ENCODE measurements at places on chromosomes 7 and 10. TPM values are rescaled to one million over a fixed set of nuclear protein-coding genes. Genes with fewer than 3 reads are reported as not detected.

The ITIH2 gene
- not detected for total RNA-seq

DNA sequence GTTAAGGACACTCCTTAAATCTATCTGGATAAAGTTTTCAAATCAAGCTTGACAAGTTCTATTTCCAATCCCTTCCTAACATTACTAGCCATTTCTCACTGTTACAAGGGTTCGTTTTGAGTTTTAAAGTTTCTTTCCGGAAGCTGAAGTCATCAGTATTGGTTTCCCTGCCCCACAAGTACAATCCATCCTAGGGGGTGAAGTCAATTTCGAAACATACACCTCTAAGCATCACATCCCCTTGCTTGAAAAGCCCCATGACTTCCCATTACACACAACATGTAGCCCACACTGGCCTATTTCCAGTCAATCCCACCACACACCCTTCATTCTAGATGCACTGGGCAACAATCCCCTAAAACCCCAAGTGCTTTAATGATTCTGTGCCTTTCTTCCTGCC is 13.0 kb downstream of the DPY19L1 start:
- no peak for DNase-seq

DNA sequence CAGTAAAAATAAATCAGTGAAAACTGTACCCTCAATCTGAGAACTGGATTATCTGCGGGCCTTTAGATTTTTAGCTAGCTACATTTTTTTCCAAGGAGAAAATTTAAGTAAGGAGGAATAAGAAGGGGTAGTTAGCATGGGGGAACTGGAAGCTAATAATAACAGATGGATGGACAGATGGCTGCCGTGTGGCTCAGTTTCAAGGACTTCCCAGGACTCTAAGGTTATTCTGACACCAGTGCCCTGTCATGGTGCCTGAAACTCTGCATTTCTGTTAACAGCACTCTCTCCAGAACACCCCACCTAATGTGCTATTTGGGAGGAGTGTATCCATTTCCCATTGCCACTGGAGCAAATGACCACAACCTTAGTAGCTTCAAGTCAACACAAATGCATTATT is 75.7 kb upstream of the PDE1C start:
- no peak for DNase-seq

DNA sequence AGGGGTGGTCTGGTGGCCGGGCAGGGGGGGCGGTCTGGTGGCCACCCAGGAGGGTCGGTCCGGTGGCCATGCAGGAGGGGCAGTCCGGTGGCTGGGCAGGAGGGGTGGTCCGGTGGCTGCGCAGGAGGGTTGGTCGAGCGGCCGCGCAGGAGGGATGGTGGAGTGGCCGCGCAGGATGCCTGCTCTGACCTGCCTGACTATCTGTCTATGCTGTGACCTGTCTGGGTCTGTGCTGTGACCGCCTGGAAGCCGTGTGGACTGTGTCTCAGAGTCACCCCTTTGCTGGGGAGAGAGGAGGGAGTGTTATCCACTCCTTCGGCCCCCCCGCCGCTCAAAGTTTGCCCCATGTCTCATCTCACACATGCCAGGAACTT is 113.2 kb downstream of the ACTR3B start:
- no peak for DNase-seq

DNA sequence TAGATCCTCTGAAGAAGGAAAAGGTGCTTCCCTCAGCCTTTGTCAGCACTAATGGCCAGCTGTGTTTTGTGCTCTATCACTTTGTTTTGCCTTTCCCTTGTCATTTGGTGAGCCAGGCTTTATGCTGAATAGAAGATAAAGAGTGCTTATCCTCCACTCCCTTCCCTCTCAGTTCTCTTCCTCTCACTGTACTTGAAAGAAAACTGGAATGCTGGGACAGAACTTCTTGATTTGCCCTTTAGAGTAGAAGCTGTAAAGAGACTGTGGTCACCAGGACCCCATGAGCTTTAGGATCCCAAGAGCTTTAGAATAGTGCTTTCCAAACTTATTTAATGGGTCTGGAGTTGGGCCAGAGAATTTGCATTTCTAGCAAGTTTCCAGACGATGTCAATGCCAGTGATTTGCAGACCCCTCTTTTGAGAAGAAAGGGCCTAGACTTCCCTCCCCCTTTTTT is 81.4 kb downstream of the LRRC4 start:
- no peak for DNase-seq

- DNase-seq: no peak
Measured at GRCh38 chr10:51599647-51600046, 99.7 kb downstream of the CSTF2T start.

The PI4K2A gene
- 11.2 TPM for total RNA-seq

DNA sequence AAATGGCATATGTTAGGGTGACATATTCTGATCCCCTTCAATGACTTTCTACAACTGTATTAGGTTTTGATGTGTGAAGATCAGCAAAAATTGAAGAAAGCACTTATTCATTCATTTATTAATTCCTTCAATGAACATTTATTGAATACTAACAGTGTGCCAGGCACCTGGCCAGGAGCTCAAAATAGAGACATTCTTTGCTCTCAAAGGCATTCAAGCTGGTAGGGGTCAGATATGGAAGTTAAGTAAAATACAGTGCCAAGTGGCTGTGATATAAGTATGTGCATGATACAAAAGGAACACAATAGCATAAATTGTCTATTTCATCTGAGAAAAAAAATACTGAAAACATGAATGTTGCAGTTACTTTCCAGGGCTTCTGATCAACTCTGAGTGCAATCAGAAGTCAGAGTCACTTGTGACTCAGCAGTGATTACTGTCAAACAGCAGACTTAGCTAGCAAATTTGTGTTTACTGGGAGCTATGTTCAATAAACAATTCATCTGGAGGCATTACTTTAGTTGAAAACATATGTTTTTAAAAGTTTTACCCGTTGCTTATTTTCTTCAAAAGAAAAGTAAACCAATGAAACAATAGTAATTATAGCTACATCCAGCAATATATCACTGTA is 60.4 kb upstream of the CACNB2 start:
- no peak for DNase-seq

GRCh38 chr10:132645630-132646442 is 108.2 kb downstream of the INPP5A start:
- no peak for DNase-seq

DNA sequence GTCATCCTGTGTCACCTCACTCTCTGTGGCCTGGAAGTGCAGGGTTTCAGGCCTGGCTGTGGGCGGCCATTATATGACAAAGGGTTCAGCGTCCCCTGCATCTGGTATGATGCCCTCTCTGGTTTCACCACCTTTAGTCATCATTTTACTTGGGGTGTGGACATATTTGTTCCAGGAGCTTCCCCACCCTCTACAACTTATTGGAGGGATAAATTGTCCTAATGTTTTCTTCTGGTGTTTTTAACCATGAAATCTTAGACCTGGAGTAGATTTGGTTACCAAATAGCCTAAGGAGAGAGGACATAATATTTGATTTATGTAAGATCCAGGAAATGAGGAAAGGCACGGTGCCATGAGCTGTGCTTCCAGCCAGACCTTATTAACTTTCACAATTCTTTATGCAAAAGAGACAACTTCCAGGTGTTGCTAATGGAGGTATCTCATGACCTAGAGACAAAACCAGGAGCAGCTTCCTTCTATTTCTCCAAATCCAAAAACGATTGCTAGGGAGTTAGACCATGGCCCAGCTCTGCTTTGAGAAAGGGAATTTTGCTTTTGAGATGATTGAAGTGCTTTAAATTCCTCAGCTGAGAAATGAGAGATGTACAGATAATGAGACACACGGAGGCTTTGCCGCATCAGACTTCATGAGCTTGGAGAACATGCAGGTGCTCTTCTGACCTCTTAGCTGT is 20.9 kb downstream of the WBP1L start:
- DNase-seq: no peak

- no peak for DNase-seq
Measured at GRCh38 chr7:129279757-129280156, 54.9 kb downstream of the AHCYL2 start.

DNA sequence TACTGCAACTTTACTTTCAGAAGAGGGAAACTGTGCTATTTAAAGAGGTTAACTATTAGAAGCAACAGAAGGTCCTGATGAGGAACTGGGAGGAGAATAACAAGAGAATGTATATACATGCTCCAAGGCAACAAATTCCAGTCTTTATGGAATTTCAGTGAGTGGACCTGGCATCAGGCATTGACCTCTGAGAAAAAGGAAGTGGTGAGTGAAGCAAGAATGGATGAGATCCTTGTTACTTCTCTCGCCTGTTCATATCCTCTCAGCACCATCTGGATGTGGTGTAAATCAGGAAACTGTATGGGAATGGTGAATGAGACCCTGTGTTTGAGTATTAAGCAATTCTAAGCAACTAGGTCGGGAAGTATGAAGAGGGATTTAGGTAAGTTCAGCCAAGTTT is 30.3 kb upstream of the KBTBD2 start:
- DNase-seq: no peak

DNA sequence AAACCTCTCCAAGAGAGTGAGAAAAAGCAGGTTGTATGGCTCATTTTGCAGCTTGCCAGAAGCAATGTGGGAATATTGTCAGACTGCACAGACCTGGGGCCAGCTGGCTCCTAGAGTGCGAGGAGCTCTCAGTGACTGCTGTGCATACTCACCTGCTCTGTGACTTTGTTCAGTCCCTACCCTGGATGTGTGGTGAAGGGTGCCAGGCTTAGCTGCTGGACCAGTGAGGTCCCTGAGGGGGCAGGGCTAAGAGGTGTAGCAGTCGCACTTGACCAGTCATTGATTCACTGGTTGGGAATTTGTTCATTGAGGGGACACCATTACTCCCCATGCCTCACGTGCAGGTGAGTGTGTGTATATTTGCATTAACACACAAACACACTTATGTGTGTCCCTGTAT is 60.1 kb downstream of the IKZF1 start:
- no peak for DNase-seq

GRCh38 chr7:112103246-112103645 is 103.0 kb downstream of the DOCK4 start:
- no peak for DNase-seq

DNA sequence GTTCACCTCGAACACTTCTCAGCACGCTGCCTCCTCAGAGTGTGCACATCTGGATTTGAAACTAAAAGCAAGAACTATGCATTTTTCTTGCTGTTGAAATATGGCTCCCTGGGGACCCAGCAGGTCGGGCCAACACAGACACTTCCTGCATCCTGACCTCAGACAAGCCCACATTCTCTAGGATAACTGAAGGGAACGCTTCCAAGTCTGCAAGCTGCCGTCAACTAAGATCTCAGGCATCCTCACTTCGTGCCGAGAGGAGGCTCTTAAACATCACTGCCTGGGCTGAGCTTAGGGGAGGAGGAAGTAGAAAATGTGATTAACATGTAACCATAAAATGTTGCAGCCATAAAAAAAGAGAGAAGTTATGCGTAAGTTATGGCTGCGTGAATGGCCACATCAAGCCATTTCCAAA is 65.5 kb downstream of the PYROXD2 start:
- peak; percentile 55 for DNase-seq

DNA sequence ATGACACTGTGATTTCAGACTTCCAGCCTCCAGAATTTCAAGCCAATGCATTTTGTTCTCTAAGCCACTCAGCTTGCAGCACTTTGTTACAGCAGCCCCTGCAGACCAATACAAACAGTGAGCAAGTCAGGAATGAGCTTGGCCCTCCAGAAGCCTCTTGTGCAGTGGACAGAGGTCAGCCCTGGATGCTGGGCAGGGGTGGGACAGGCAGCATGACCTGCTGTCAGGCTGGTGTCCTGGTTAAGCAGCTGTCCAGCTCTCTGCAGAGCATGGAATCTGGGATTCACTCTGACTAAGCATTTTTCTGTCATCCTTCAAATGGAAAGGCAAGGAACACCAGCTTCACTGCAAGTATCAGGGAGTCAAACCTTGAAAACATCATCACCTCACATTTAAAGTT is 85.5 kb upstream of the GDF10 start:
- DNase-seq: no peak

The CACNA2D1 gene
- 39.8 TPM for total RNA-seq

- no peak for DNase-seq
Measured at GRCh38 chr10:2782265-2782664, 285.1 kb upstream of the PFKP start.

GRCh38 chr10:93072225-93072712 is 1.4 kb upstream of the CYP26A1 start:
- DNase-seq: no peak

DNA sequence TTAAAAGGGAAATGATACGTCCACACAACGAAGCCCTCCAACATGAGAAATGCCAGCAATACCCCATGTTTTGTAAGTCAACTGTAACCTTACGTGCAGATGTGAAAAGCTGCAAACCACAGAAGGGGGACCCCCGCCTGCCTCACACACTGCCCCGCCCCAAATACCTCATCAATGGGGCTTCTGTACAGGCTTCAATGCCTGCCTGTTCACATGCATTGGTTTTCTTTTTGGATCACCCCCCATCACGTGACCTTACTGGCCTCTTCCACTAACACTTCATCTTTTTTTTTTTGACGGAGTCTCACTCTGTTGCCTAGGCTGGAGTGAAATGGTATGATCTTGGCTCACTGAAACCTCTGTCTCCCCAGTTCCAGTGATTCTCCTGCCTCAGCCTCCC is 224.0 kb downstream of the TNS3 start:
- DNase-seq: no peak

DNA sequence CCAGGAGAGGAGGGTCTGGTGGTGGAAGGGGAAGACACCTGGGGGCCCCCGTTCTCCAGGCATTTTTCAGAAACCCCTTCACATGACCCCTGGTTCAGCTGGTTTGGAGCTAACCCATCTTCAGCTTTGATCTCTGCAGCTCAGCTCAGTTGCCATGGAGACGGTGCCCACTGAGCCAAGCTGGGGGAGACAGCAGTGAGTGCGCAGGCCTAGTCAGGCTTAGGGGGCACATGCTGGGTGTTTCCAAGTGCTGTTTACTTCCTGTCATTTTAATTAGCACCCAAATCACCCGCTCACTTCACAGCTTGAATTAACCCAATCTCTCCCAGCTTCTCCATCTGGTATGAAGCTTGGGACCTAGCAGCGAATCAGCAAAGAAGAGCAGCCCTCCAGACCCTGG is 9.0 kb downstream of the SPOCK2 start:
- DNase-seq: no peak

DNA sequence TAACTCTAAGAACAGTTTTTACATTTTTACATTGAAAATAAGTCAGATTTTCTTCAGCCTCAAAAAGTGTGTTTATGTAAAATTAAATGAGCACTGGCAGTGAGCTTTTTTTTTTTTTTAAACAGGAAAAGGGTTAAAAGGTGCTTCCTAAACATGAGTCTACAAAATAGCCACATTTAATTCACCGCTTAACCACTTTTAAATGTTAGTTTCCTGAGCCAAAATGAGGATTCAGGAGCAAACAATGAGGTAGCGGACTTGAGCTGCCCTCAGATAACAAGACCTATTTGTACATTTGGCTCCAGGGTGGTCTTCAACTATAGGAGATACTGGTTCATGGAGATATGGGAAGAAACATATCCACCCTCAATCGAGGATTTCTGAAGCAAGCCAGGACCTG is 22.8 kb downstream of the AKR1C3 start:
- DNase-seq: no peak

The STAG3 gene
- 0.68 TPM for total RNA-seq

- DNase-seq: no peak
Measured at GRCh38 chr10:107619139-107619538, 454.6 kb upstream of the SORCS1 start.

Measured in left cardiac atrium (tissue), 4 donors.